Stimulated activated CD8-positive, alpha-beta memory T cell treated with anti-CD3 and anti-CD28 coated beads, Interleukin-12 subunit alpha, Interleukin-12 subunit beta, amount 100 ng/mL, for 4 hours (primary cell): ENCODE measurements at places on chromosomes 3 and 15.

DNA sequence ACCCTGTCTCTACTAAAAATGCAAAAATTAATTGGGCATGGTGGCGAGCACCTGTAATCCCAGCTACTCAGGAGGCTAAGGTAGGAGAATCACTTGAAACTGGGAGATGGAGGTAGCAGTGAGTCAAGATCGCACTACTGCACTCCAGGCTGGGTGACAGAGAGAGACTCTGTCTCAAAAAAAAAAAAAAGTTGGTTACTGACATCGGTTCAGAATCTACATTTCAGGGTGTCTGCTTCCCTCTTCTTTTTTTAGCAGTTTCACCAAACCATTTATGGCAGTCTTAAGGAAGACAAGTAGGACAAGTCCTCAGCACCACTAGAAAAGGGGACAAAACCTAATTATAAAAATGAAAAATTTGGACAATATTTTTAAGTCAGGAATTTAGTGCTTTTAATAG, 3.3 kb upstream of the USP4 start:
- no peak for DNase-seq

- no peak for DNase-seq
These were observed 9.7 kb downstream of the ZXDC start for GRCh38 chr3:126465928-126466544.

DNA sequence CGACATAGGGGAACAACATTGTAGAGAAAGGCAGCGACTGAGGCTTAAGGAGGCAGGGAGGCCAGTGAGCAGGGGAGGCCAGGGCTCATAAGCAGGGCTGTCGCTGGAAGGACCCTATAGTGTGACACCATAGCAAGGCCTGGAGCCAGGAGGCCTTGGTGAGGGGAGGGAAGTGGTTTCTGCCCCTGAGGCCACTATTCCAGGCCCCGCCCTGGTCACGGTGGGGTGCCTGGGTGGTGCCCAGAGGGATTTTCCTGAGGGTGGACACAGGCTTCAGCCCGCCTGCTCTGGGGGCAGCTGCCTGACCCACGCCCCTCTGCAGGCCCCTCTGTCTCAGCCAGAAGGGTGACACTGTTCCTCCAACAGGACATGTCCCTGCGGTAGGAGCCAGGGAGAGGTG, 147.8 kb upstream of the IQSEC1 start:
- DNase-seq: no peak

GRCh38 chr15:29133321-29133720, 136.3 kb downstream of the NSMCE3 start:
- DNase-seq: no peak

GRCh38 chr3:107854733-107855132, 236.1 kb downstream of the CD47 start:
- DNase-seq: no peak

GRCh38 chr15:96410175-96411055, 79.9 kb downstream of the NR2F2 start:
- DNase-seq: no peak

- no peak for DNase-seq
These were observed 42.6 kb downstream of the TNK2 start for GRCh38 chr3:195865752-195866151.

DNA sequence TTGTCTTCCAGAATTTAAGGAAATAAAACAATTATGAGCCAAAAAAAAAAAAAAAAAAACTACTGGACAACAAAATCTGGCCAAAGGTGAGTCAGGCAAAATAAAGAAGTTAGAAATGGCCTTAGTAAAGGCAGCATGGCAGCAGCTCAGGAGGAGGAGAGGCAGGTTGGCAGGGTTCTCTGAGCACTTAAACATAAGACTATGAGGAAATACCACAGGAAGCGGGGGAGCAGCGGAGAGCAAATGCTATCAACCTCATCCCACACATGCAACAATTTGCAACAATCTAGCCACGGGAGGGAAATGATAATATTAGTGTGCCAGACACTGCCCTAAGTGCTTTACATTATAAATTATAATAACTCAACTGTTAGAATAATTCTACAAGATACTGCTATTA, 247.3 kb upstream of the NSMCE3 start:
- no peak for DNase-seq

DNA sequence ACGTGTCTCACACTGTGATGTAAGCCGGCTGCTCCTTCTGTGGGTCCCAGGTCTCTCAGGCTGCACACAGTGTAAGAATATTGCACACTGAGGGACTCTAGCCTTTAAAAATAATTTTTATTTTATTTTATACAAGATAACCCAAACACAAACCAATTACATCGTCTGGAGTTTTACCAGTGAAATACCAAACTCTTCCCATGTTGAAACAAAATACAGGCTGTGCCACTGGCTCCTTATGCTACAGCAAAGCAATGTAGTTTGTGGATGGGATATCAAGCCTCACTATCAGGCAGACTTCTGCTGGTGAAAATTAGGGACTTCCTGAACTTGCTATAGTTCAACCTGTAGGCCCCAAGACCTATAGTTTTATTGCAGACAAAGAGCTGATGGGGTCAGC, 311.3 kb upstream of the SLCO3A1 start:
- DNase-seq: no peak

- DNase-seq: no peak
These were observed 349.6 kb downstream of the ZIC1 start for GRCh38 chr3:147758771-147759170.

DNA sequence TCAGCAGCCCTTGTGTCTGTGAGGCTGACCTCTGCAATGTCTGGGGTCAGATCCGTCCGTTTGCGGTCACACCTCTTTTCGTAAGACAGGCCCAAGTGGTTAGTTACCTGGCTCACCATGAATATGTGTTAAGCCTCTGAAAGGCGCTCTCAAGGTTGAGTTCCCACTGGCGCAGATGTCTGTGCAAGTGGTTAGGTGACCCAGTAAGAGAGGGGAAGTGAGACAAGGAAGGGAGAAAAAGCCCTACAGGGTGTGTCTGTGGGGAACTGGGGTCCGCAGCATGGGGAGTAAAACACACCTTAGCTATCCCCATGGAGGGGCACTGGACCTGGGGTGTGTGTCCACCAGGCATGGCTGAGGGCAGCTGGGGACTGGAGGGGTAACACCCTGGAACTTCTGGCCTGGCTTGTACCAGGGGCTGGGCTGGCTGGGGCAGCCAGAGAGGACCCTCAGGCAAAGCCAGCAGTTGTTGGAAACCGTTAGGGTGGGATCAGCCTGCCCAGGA, 391.6 kb upstream of the PROK2 start:
- DNase-seq: no peak

GRCh38 chr15:73305331-73306211, 63.2 kb downstream of the HCN4 start:
- DNase-seq: no peak

GRCh38 chr3:151900460-151900859, 27.0 kb downstream of the SUCNR1 start:
- DNase-seq: no peak

GRCh38 chr15:75654201-75654907, 6.6 kb downstream of the SNX33 start:
- DNase-seq: no peak

DNA sequence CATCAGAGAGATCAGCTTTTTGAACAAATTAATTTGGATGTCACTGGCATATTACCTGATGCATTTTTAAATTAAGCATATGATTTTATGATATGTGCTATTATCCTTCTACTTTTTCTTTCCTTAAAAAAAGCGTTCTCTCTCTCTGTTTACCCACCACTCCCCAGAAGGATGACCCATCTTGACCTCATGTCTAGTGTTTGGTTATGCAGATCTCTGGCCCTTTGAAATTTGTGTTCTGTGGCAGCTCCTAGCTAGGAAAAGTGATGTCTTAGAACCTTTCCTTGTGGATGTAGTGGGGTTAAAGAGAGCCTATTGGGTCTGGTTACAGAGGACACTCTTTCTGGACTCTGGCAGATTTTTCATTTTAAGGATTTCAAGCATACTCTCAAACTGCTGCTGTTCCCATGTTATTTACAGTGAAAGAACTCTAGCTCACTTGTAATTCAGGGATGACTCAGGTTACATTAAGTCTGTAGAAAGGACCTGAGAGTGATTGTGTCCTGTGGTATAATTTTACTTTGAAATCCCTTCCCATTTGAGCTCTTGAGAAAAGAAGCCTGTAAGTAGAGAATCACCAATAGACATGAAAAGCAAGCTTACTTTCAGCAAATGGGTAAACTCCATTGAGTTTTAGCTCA, 23.8 kb downstream of the ARHGEF26 start:
- no peak for DNase-seq

- DNase-seq: no peak
These were observed 30.1 kb downstream of the APPL1 start for GRCh38 chr3:57257678-57258077.

GRCh38 chr15:46222826-46223225, 588.0 kb downstream of the SQOR start:
- DNase-seq: no peak

GRCh38 chr3:17125738-17126442, 241.1 kb downstream of the PLCL2 start:
- DNase-seq: no peak

DNA sequence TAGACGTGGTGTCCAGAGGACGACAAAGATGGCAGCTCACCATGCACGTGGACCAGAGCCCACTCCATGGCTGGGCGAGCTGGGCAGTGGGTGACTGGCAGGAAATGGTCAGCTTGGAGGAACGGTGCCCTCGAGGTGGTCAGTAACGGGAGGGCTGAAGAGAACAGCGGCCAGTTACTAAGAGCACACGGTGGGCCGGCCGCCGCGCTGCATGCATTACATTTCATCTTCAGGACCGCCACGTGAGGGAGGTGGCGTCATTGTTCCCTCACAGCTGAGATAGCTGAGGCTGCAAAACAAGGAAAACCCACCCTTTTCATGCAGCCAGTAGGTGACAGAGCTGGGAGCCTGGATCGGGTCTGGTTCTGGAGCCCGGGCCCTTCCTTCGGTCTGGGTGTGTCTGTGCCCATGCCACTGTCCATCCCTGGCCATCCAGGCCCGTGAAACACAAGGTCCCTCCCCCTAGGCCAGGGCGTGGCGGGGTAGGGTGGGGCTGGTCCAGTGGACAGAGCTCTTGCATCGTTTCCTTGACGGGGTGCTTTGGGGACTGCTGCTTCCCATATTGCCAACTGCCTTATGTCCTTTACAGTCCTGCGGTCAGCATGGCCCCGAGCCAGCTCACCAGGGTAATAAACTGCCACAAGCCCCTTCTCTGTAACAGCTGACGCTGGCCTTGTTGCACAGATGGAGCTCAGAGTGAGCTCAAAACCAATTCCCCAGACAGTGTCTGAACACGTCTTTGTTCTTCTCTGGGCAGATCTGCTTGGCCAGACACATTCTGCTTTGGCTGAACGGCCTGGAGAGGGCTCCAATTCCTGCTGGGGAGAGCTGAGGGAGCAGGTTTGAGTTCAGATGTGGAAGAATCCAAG, 51.8 kb downstream of the RGMA start:
- no peak for DNase-seq

DNA sequence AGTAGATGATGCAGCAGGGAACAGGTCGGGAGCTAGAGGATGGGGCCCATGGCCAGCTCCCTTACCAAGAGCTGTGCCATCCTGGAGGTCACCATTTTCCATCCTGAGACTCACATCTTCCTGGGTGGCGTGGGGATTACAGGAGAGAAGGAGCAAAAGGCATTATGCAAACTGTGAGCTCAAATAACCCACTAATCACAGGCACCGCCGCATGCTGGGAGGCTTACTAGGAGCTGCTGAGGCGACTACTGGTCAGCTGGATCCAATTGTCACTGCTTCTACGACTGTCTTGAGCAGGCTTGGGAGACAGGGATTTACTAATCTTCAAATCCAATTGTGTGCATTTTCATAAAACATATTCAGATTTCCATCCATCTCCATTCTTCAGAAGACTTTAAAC, 12.5 kb upstream of the KBTBD12 start:
- DNase-seq: no peak

DNA sequence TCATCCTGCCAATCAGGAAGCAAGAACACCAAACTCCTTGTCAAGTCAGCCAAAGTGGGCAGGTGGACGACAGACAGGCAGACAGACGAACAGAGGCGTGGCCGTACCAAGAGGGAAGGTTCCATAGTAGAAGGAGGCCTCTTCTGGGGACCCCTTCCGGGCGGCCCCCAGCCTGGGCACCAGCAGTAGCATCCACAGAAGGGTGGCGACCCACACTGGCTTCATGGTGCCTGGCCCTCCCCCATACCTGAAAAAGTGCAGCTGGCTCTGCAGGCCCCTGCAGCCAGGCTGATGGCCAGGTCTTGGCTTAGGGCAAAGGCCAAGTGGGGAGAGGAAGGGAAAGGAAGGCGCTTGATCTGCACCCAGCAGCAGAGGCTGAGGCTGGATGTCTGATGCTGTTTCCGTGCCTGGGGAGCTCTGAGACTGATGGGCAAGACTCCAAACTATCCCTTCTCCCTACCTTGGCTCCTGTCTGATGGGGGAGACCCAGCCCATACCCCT, 607 bp downstream of the LCTL start:
- DNase-seq: no peak

- no peak for DNase-seq
These were observed 287.9 kb downstream of the NLGN1 start for GRCh38 chr3:173685456-173685855.

DNA sequence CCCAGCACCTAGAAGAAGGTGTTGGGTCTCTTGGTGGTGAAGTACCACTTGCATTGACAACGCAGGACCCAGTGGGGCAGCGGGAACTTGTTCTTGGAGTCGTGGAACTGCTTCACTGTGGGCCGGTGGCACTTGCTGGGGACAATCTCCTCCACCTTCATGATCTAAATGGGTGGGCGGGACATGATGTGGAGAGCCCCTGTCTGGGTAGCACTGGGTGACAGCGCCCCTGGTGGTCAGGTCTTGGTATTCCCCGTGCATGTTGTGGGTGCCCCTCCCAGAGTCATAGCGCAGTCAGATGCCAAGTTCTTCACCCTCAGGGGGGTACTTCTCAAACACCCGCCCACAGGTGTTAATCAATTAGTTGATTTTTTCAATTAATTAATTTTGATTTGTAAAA, 60.2 kb downstream of the AGBL1 start:
- DNase-seq: no peak

DNA sequence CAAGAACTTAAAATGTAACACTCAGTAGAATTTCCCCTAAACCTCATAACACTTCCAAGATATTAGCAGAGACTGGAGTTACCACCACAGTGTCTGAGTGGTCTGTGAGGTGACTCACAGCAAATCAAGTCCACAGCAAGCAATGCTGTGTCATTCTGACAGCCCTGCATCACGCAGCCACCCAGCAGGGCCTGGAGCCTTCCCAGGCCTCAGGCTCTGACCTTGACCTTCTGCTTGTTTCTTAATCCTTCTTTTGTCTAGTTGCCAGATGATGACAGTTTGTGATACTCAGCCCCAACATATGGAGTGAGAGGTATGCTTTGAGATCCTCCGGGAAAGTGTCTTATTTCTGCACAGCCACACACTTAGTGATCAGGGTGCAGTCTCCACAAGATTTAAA, 82.5 kb downstream of the TOP2B start:
- DNase-seq: no peak

DNA sequence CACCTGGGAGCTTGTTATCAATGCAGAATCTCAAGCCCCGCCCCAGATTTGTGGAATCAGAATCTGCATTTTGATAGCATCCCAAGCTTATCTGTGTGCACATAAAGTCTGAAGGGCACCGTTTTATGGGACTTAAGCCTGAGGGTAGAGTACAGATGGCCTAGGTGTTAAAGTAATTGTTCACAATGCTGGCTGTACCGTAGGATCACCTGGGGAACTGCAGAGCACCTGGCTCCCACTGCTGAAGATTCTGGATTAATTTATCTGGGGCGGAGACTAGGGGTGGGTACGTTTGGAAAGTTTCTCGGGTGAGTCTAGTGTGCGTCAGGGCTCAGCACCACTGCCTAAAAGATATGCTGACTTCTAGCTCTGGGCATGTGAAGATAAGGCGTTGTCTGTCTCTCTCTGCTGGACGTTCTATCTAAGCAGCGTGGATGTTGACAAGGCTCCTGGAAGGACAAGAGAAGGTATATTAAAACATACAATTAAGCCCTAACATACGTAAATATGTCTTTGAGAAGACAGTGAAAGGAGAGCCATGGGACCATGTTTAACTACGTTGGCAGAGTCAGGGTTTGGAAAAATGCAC, 63.2 kb upstream of the RASGRP1 start:
- no peak for DNase-seq
